ENCODE measurements at places on chromosomes 2 and 18. TPM values are rescaled to one million over a fixed set of nuclear protein-coding genes. Genes with fewer than 3 reads are reported as not detected.

The ATP6V1C2 gene
- total RNA-seq = under 0.01 TPM

The SLC16A14 gene
- total RNA-seq = under 0.01 TPM

The ALPI gene
- total RNA-seq = not detected

The MYCN gene
- total RNA-seq = not detected

The IL1RN gene
- total RNA-seq = 0.37 TPM

The MOCOS gene
- total RNA-seq = 8.8 TPM

The PRSS56 gene
- not detected for total RNA-seq

The LRP2 gene
- not detected for total RNA-seq

The GNLY gene
- total RNA-seq = not detected

The CCDC150 gene
- 7.3 TPM for total RNA-seq

The ATOH8 gene
- total RNA-seq = 5.5 TPM

The RNF125 gene
- 2.3 TPM for total RNA-seq

The VWC2L gene
- total RNA-seq = not detected

The ST8SIA5 gene
- under 0.01 TPM for total RNA-seq

The CHRND gene
- not detected for total RNA-seq

The TNFAIP6 gene
- total RNA-seq = 23.5 TPM
